Thoracic aorta (tissue), 2 donors: ENCODE measurements at places on chromosomes 1 and 21.

DNA sequence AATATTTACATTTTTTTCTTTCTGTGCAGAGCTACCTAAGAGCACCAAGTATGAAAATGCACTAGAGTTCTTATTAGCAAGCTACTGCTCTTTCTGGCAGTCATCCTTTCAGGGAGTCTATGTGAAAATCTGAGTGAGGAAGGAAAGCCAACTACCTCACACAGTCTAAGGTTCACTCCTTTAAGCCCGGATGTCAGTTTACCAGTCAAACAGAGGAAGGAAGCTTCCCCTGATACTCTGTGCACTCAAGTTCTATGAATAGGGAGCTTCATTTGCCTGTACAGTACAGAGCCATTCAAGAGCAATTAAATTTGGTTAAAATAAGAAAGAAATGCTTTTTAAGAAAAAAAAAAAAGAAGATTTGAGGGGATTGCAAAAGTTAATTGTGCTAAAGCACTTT, 6.9 kb downstream of the COL11A1 start:
- no peak for DNase-seq

DNA sequence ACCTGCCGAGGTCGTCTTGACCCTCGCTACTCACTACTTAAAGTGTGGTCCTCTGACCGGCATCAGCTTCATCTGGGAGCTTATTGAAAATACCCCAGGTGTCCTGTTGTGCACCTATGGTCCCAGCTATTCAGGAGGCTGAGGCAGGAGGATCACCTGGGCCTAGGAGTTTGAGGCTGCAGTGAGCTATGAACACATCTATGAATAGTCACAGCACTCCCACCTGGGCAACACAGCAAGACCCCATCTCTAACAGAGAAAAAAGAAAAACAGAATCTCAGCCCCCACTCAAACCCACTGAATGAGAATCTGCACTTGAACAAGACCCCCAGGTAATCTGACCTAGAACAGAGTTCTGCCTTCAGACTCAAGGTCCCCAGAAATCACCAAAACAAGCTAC, 8.7 kb upstream of the OLIG1 start:
- no peak for DNase-seq

- DNase-seq = no peak
Observed at GRCh38 chr21:46636181-46636512, 673 bp downstream of the PRMT2 start.

DNA sequence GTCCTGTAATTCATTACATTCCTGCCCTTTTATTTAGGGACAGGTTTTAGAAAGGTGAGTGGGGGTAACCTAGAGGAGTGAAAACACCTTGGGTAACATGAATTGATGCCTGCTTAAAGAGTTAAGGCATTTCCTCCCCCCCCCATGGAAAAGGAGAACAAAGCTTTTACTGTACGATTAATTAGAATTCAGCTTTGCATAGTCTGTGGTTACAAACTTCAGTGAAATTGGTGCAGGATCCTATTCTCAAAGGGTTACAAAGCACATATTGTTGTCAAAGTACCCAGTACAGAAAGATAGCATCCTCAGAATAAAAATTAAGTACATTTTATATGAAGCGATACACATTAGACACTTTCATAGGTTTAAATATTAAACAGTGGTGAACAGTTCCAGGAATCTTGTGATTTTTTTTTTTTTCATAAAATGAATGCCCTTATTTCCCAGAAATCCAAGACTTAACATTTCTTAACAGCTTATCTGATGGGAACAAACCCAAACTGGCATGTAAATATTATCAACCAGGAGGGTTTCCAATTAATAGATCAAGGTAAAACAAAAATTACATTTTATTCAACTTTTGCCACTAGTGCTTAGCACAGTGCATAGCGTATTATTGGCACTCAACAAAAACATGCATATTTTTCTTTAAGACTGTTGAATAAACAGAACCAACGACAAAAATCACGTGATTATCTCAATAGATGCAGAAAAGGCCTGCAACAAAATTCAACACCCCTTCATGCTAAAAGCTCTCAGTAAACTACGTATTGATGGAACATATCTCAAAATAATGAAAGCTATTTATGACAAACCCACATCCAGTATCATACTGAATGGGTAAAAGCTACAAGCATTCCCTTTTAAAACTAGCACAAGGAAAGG, 172.7 kb downstream of the PDE4B start:
- no peak for DNase-seq

DNA sequence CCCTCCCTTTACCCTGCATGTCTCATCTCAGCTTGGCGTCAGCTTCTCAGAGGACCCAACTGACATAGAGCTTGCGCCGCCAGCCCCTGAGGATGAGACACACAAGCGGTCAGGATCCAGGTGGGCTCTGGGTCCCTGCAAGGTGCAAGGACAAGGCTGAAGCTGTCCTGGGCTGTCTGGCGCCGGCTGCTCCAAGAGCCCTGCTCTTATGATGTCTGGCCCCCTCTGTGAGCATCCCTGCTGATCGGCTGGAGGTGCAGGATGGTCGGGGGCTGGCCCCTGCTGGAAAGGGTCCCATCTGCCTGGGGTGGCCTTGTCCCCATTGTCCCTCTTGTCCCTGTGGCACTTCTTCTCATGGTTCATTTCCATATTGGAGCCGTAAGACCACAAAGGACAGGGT, 479.0 kb downstream of the NPHP4 start:
- no peak for DNase-seq

DNA sequence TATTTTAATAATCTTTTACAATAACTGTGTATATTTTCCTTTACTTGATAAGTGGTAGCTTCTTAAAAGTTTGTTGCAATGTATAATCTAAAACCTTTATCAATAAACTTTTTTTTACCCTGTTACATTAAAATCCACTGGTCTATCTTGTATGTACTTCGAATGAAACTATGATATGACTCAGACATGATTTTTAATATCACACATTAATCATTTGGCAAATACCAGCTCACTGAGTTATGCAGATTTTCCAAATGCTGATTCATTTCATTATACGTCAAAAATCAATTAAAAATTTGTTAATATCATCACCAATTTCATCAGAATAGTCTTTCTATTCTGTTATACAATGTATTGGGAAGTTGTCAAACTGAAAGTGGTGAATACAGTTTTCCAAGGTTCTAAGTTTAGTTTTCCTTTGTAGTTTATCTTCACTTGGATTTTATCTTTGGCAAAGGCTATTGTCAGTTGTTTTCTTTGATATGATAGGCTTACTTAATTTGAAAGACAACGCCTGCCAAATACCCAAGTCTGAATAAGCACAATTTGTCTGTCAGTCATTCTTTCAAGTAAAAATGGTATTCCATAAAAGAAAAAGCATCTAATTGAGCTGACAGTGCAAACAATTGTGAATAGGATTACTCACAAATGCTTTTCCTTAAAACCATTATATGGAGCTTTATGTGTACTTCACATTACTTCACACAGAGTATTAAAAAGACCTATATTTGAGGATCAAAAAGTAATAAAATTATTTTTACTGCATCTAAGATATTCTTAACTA, 127.0 kb downstream of the NME7 start:
- DNase-seq = no peak

DNA sequence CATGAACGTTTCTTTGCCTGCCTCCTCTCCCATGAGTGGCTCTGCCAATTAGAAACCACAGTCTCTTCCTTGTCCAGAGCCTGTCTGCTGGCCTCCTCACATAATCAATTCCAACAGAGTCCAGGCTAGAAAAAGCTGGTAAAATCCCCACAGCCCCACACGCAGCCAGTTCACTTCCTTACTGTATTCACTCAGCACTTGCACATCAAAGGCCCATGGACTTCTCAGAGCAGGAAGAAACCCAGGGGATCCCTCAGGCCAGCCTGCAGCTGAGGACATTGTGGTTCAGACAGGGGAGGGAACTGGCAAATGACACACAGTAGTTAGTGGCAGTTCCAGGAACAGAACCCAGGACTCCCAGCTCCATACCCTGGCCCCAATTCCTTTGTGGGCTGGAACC, 171.6 kb upstream of the EDN2 start:
- DNase-seq = no peak

GRCh38 chr1:229159668-229160544, 111.0 kb upstream of the RAB4A start:
- DNase-seq = no peak

- DNase-seq = no peak
Observed at GRCh38 chr1:110756506-110756905, 81.8 kb upstream of the KCNA3 start.

DNA sequence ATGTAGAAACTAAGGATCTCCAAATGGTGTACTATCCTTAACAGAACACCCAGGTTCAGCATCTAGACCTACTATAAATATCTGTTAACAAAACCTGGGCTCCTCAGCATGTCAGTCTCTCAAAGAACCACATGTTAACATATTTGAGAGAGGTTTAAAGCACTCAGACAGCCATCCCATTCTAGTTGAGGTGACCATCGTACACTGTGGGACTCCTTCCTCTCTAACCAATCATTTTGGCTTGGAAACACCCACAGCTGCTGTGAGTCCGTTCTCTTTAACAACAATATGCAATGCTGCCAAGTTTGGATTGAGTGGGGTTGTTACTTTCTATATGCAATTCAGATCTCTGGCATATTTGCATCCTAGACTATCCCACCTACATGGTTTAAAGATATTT, 105.8 kb downstream of the MRPL39 start:
- no peak for DNase-seq

DNA sequence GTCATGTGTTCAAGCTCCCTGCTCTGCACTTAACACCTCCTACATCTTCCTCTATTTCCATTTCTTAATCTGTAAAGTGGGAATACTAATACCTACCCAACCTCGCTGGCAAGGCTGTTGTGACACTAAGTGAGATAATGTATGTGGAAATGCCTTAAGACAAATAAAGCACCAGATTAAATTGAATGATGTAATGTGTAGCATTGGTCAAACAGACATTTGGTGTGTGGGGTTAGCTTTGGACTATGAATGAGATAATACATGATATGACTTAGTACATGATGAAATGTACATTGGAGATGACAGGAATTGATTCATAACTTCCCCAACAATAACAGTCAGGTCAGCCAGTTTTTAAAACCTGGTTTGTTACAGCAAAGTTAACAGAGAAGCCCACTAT, 5.2 kb downstream of the AMPD1 start:
- no peak for DNase-seq

- DNase-seq = no peak
Observed at GRCh38 chr1:232557502-232558191, 72.3 kb downstream of the SIPA1L2 start.

GRCh38 chr1:20138346-20138745, 777 bp upstream of the PLA2G2F start:
- no peak for DNase-seq

- no peak for DNase-seq
Observed at GRCh38 chr1:41615981-41616380, 131.5 kb upstream of the EDN2 start.

DNA sequence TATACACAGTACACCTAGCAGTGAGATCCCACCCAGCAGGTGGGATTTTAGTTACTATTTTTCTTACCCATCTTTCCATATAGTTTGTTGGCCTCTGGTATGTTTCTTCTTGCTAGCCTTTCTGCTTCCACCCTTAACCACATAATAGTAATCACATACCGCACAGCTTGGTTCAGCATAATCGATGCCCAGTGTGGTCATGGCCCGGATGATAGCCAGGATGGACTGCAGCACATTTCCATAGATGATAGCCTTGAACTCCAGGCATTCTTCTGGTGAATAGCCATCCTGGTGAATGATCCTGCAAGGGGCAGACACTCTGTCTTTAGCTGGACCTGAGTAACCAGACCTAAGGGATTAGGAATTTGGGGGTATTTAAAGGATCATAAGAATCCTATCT, 9.5 kb downstream of the GNAT2 start:
- no peak for DNase-seq

GRCh38 chr1:74505928-74506710, 6.3 kb downstream of the LRRC53 start:
- no peak for DNase-seq
